Mesothelial cell of epicardium (in vitro differentiated cells): ENCODE measurements at places on chromosomes 7 and 10. TPM values are rescaled to one million over a fixed set of nuclear protein-coding genes. Genes with fewer than 3 reads are reported as not detected.

CCNY gene
- 66.5 to 75.4 TPM (median 68.9 TPM) in 3 replicates for total RNA-seq

GIMAP6 gene
- total RNA-seq = not detected in 3 replicates

SPDYE2 gene
- 0.13 TPM in 1 of 3 replicates, not detected in the others for total RNA-seq

ITPRID1 gene
- not detected in 3 replicates for total RNA-seq

THNSL1 gene
- total RNA-seq = 7.4 to 7.6 TPM (median 7.4 TPM) in 3 replicates

PITX3 gene
- total RNA-seq = not detected in 3 replicates

CPN1 gene
- total RNA-seq = not detected in 3 replicates

CYP2C18 gene
- not detected in 3 replicates for total RNA-seq

- H3K4me3 ChIP-seq = no peak overlapping the region
- peak overlapping the region; percentile 89 for H3K27ac ChIP-seq
- no peak for DNase-seq
- H3K27me3 ChIP-seq = no peaks in the 10 kb centered on the region
- peaks cover 43% of the 10 kb centered on the region for H3K4me1 ChIP-seq
- H3K36me3 ChIP-seq = no peaks in the 10 kb centered on the region
Observed at GRCh38 chr7:41133690-41134299, 569.1 kb downstream of the INHBA start.

DNA sequence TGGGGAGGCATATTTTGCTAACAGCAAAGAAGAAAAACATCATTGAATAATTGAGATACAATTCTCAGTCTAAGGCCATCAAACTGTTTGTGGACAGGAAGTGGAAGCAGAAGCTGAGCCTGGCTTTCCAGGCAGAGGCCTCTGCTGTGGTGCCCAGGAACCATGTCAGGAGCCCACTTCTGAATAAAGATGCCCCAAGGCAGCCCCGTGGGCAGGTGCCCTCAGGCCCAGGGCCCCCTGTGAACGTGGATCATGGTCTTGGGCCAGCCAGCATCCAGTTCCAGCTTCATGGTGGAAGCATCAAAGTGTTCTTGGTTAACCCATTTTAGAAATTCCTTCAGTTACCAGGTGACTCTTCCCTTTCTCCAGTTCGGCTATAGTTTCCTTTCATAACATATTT, 346.8 kb downstream of the PTPRN2 start:
- DNase-seq = no peak
- no peaks in the 10 kb centered on the region for H3K27me3 ChIP-seq
- H3K27ac ChIP-seq = no peak overlapping the region
- no peaks in the 10 kb centered on the region for H3K4me1 ChIP-seq
- H3K36me3 ChIP-seq = no peaks in the 10 kb centered on the region

- H3K27me3 ChIP-seq = peaks cover 1% of the 10 kb centered on the region
- peaks cover 21% of the 10 kb centered on the region for H3K4me1 ChIP-seq
- no peak for DNase-seq
- H3K36me3 ChIP-seq = no peaks in the 10 kb centered on the region
- no peak overlapping the region for H3K27ac ChIP-seq
Observed at GRCh38 chr7:43136064-43136463, 23.6 kb downstream of the HECW1 start.

GRCh38 chr10:103776878-103777591, 78.3 kb downstream of the SH3PXD2A start:
- H3K4me1 ChIP-seq = peaks cover 8% of the 10 kb centered on the region
- no peak overlapping the region for H3K27ac ChIP-seq
- H3K27me3 ChIP-seq = no peaks in the 10 kb centered on the region
- DNase-seq = no peak
- H3K4me3 ChIP-seq = no peak overlapping the region

GRCh38 chr7:38232502-38233366, 40.7 kb downstream of the TARP start:
- no peak overlapping the region for H3K27ac ChIP-seq
- no peak for DNase-seq
- H3K4me1 ChIP-seq = peaks cover 3% of the 10 kb centered on the region
- no peaks in the 10 kb centered on the region for H3K27me3 ChIP-seq

- H3K27ac ChIP-seq = no peak overlapping the region
- H3K27me3 ChIP-seq = no peaks in the 10 kb centered on the region
- no peak for DNase-seq
Observed at GRCh38 chr7:66033471-66034385, 41.9 kb upstream of the ASL start.

GRCh38 chr7:3243256-3243655, 57.8 kb upstream of the SDK1 start:
- DNase-seq = no peak
- H3K27me3 ChIP-seq = no peaks in the 10 kb centered on the region
- H3K27ac ChIP-seq = no peak overlapping the region
- H3K36me3 ChIP-seq = peaks cover 9% of the 10 kb centered on the region

DNA sequence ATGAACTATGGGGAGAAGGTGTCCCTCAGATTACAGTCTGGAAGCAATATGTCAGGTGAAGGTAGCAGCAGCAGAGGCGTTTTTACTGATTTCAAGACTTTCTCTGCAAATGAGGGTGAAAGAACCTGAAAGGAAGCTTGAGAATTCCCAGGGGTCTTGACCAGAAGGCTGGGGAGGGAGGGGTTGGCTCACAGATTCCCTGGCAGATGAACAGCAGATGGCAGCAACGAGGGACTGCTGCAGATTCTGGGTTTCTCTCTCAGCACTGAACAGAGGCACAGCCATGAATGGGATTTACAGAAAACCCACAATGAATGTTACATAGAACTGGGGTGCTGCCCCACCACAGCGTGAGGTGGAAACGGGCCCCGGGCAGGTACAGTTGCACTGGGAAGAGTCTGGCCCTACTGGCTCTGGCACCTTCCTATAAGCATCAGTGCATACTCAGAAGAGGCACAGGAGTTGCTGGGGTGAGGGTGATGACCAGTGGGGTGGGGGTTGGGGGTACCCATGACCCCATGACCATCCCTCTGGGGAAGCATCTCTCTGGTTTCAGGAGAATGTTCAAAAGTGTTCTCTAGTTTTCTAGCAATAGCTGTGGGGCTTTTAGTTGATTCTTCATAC, 317.8 kb downstream of the SH2D4B start:
- H3K4me3 ChIP-seq = no peak overlapping the region
- peaks cover 3% of the 10 kb centered on the region for H3K27me3 ChIP-seq
- no peak overlapping the region for H3K27ac ChIP-seq
- H3K36me3 ChIP-seq = no peaks in the 10 kb centered on the region

DNA sequence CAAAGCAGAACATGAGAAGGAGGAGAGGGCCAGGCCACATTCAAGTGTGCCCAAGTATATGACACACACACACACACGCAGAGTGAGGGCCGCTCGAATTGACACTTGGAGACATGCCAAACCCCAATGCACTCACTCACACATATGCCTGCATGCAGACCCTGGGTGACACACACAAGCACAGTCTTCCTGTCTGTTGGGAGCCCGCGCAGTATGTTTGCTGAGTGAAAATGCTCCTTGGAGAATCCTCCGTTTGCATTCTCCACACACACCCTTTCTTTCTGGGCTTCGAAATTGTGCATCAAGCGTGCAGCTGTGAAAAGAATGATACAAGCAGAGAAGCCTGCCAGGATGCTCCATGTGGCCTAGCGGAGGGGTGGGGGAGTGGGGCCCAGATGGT, 120.9 kb downstream of the PLXNA4 start:
- no peaks in the 10 kb centered on the region for H3K4me1 ChIP-seq
- H3K4me3 ChIP-seq = no peak overlapping the region
- no peak for DNase-seq
- no peak overlapping the region for H3K27ac ChIP-seq
- H3K27me3 ChIP-seq = peaks cover 50% of the 10 kb centered on the region
- no peaks in the 10 kb centered on the region for H3K36me3 ChIP-seq

- H3K36me3 ChIP-seq = no peaks in the 10 kb centered on the region
- no peak for DNase-seq
- H3K27ac ChIP-seq = no peak overlapping the region
- H3K4me1 ChIP-seq = peaks cover 22% of the 10 kb centered on the region
Observed at GRCh38 chr10:119025776-119026175, 3.7 kb upstream of the NANOS1 start.

- no peak for DNase-seq
- no peaks in the 10 kb centered on the region for H3K36me3 ChIP-seq
- H3K27me3 ChIP-seq = peaks cover 26% of the 10 kb centered on the region
- H3K4me3 ChIP-seq = no peak overlapping the region
- H3K27ac ChIP-seq = no peak overlapping the region
Observed at GRCh38 chr7:157500171-157500960, 163.6 kb downstream of the DNAJB6 start.

- H3K36me3 ChIP-seq = no peaks in the 10 kb centered on the region
- no peak overlapping the region for H3K4me3 ChIP-seq
- no peak for DNase-seq
Observed at GRCh38 chr10:110700947-110701616, 56.9 kb downstream of the RBM20 start.

GRCh38 chr7:16791905-16792698, 12.7 kb downstream of the AGR2 start:
- no peak overlapping the region for H3K4me3 ChIP-seq
- no peaks in the 10 kb centered on the region for H3K27me3 ChIP-seq
- no peak for DNase-seq

DNA sequence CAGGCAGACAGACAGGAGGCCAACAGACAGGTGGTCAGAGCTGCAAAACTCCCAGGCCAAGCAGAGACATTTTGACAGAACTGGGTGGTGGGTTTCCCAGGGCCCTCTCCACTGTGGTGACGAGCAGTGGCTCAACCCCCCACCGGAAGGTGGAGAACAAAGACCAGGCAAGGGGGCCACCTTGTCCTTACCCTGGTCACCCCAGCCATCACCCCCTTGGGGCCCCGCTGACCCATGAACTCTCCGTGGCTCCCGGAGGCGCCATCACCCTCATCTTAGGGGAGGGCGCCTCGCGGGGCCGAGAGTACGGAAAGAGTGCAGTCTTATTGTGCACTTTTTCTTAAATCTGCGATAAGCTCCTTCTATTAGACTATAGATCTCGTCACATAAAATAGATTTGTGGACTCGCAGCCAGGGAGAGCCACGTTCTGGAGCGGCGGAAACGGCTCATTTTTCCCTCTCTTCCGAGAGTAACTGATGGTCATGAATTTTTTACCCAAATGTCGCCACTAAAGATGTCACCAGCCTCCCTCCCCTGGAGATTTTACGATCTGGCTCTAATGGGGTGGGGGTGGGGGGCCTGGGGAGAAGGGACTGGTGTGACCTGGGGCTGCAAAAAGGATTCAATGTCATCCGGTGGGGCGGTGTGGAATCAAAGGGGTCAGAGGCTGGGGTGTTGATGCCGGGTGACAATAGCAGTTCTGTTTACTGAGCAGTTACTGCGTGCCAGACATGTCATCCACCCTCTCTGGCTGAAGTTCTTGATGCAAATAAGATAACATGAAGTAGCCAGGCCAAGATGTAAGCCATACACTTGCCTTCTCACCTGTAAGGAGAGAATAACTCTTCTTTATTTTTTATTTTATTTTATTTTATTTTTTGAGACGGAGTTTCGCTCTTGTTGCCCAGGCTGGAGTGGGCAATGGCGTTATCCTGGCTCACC, 71.1 kb upstream of the MYL10 start:
- H3K27ac ChIP-seq = no peak overlapping the region
- no peak for DNase-seq
- no peaks in the 10 kb centered on the region for H3K36me3 ChIP-seq
- H3K4me3 ChIP-seq = no peak overlapping the region
- peaks cover 5% of the 10 kb centered on the region for H3K4me1 ChIP-seq

GRCh38 chr7:46233585-46234329, 312.7 kb upstream of the IGFBP3 start:
- DNase-seq = no peak
- no peak overlapping the region for H3K27ac ChIP-seq
- no peaks in the 10 kb centered on the region for H3K27me3 ChIP-seq
- H3K4me1 ChIP-seq = peaks cover 23% of the 10 kb centered on the region
- H3K36me3 ChIP-seq = peaks cover 4% of the 10 kb centered on the region

GRCh38 chr10:133241501-133242205, 4.0 kb downstream of the VENTX start:
- H3K27me3 ChIP-seq = peaks cover 58% of the 10 kb centered on the region
- DNase-seq = no peak
- H3K27ac ChIP-seq = no peak overlapping the region
- H3K4me3 ChIP-seq = no peak overlapping the region
- peaks cover 5% of the 10 kb centered on the region for H3K4me1 ChIP-seq
- H3K36me3 ChIP-seq = no peaks in the 10 kb centered on the region

GRCh38 chr7:14389595-14389994, 400.1 kb upstream of the ETV1 start:
- H3K36me3 ChIP-seq = no peaks in the 10 kb centered on the region
- no peak for DNase-seq
- H3K4me3 ChIP-seq = no peak overlapping the region
- peaks cover 21% of the 10 kb centered on the region for H3K4me1 ChIP-seq
- H3K27me3 ChIP-seq = no peaks in the 10 kb centered on the region
